Hepatocyte (in vitro differentiated cells): ENCODE measurements at places on chromosomes 2 and 18. TPM values are rescaled to one million over a fixed set of nuclear protein-coding genes. Genes with fewer than 3 reads are reported as not detected.

DNA sequence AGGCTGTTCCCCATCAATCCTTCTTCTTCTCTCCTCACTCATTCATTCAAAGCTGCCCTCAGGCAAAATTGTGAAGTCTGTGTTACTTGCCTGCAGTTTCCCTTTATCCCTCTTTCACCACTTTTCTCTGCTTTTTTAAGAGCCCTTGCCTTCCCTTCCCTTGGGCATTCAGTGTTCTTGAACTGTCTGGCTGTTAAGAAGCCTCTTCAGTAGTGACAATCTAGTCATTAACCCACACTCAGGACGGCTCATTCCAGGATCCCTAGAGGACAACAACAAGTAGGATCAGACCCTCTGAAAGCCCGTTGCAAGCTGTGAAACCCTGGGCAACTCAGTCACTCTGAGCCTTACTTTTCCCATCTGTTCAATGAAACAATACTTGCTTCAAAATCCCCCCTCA lies 615.7 kb downstream of the EPHA4 start:
- no peaks in the 10 kb centered on the region for H3K4me1 ChIP-seq
- H3K27me3 ChIP-seq, result no peaks in the 10 kb centered on the region
- H3K36me3 ChIP-seq, result no peaks in the 10 kb centered on the region
- no peak overlapping the region for H3K4me3 ChIP-seq
- no peak for DNase-seq

- H3K27me3 ChIP-seq, result no peaks in the 10 kb centered on the region
- no peak overlapping the region for H3K4me3 ChIP-seq
- no peaks in the 10 kb centered on the region for H3K36me3 ChIP-seq
- H3K4me1 ChIP-seq, result peaks cover 41% of the 10 kb centered on the region
Measured at GRCh38 chr2:55014962-55015939, 35.0 kb downstream of the RTN4 start.

DNA sequence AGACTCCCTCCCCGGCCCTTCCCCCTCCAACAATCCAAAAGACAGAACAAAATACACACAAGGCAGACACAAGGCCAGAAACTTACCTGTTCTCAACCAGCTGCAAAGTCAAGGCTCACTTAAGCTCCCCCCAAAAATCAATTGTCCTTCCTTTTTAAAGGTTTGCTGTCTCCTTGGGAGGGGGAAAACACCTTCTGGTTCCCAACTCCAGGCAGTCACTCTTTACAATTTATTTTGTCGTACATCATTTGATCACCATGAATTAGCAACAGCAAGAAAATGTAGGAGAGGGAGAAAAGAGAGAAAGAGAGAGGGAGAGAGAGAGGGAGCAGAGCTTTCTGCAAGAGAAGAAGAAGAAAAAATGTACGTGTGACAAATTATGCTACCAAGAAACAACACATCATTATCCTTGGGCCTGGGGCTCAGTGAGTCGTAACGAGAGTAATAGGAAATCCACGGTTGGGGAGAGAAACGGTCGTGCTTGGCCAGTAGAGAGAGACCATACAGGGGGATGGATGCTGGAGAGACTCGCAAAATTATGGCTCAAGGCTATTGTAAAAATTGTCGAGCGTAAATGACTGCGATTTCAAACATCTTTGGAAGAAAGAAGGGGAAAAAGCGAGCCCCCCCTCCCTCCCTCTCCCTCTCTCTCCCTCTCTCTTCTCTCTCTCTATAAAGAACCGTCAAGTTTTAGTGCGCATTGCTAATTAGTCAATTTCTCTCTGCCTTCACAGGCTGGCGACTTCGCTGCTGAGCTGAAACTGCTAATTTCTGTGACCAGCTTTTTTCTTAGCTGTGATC lies at the start of gene KLHL14:
Gene KLHL14, minus strand, starts transcription at position 443 of the 801 bp plus-strand sequence. CDS start 2,432 bp downstream, outside the sequence.
- H3K36me3 ChIP-seq, result no peaks in the 10 kb centered on the region
- DNase-seq, result no peak
- H3K4me3 ChIP-seq, result peak within 1 kb of the TSS; percentile 60
- peaks cover 64% of the 10 kb centered on the region for H3K27me3 ChIP-seq

DNA sequence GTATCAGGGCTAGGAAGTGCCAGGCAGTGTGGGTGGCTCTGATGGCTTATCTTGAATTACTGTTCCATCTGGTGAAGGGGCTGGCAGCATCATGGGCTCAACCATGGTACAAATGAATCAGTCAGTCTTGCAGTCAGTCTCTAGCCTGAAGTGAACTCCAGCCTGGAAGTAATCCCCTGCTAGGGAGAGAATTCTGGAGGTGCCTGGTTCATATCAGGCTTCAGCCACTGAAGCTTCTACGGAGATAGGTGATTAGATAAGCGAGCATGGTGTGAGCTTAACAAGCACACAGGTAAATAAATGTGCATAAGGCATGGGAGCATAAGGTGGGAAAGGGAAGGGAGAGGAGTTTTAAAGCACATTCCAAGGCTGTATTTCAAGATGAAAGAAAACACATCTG lies 541.7 kb downstream of the MBD2 start:
- H3K27ac ChIP-seq, result no peak overlapping the region
- no peaks in the 10 kb centered on the region for H3K4me1 ChIP-seq
- no peak for DNase-seq
- no peak overlapping the region for H3K4me3 ChIP-seq
- H3K36me3 ChIP-seq, result no peaks in the 10 kb centered on the region

SCN3A gene
- polyA plus RNA-seq, result 2.4 and 3.0 TPM in 2 replicates

CAPG gene
- polyA plus RNA-seq, result 172 and 188 TPM in 2 replicates

PIEZO2 gene
- 24.5 and 26.5 TPM in 2 replicates for polyA plus RNA-seq

DNAJC5G gene
- polyA plus RNA-seq, result not detected in 2 replicates

TGFA gene
- polyA plus RNA-seq, result 2.2 and 2.6 TPM in 2 replicates

SH3RF3 gene
- 1.1 and 1.9 TPM in 2 replicates for polyA plus RNA-seq
